ENCODE measurements at places on chromosomes 2 and 18.

GRCh38 chr2:36294316-36294721 lies 61.3 kb upstream of the CRIM1 start:
- DNase-seq = no peak

DNA sequence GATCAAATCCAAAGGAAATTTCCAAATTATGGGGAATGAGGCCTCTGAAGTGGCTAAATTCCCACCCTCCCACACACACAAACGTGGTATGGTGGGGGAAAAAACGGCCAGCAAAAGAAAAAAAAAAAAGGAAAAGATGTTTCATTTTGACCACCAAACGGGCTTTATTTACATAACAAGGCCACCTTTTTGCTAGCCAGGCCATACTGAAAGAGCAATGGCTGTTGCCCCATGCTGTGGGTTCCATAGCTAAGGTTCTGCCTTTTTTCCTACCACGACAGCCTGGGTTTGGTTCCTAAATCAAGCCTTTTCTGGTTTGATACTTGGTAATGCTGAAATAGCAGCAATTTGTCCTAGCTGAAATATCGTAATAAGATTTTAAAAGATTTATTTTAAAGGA lies 14.0 kb upstream of the IL1B start:
- no peak for DNase-seq

DNA sequence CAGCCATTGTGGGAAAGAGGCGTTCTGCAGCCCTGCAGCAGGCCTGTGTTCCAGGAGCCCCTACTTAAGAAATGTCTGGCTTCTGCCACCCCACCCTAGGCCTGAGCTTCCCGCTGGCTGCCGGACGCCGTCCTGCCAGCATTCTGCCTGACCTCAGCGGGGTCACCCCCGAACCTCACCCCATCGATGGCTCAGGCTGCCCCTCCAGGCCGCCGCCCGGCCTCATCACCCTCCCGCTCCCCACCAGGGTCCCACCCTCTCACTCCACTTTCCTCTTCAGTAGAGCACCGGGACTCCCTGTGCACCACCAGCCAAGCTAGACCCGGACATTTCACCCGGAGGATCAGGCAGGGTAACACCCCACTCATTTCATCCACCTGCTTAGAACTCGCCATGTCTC lies 73.6 kb upstream of the SALL3 start:
- DNase-seq = no peak

DNA sequence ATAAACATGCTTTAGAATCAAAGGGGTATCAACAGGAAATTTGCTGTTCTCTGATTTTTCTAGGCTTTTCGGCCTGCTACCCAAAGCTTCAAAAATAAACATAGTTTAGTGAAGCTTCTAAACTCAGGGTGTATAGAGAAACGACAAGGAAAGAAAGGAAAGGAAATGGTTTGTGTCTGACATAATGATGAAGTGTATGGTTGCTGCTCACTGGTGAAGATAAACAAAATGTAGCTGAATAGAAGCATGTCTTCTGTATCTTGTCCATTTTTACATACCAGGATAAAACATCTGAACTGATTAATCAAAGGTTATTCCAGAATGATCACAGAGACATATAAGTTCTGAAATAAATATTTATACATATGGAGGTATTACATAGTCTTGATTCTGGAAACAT lies 1324.6 kb upstream of the NRXN1 start:
- DNase-seq = no peak

DNA sequence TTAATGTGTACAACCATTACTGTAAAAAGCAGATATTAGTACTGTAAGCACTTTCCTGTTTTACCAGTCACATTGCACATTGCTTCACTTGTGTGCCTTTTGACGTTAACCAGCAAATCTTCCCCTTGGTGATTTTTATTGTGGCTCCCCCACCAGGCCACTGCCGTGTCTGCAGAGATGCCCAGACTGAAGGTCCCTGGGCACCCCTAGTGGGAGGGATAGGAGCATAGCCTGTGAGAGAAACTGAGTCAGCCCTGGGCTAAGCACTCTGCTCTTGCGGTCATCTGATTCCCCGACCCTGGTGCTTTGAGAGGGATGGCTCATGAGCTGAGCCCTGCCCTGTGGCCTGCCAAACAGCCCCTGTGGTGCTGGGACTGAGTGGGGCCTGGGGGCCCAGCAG lies 73.4 kb downstream of the INPP4A start:
- DNase-seq = peak; percentile 37

GRCh38 chr18:33835419-33835818 lies 257.4 kb downstream of the ASXL3 start:
- DNase-seq = no peak

Data from stimulated activated CD8-positive, alpha-beta memory T cell treated with anti-CD3 and anti-CD28 coated beads, Interleukin-7, amount 100 ng/mL, for 1 hour (primary cell).